ENCODE measurements at places on chromosomes 13 and 19. TPM values are rescaled to one million over a fixed set of nuclear protein-coding genes. Genes with fewer than 3 reads are reported as not detected.

DNA sequence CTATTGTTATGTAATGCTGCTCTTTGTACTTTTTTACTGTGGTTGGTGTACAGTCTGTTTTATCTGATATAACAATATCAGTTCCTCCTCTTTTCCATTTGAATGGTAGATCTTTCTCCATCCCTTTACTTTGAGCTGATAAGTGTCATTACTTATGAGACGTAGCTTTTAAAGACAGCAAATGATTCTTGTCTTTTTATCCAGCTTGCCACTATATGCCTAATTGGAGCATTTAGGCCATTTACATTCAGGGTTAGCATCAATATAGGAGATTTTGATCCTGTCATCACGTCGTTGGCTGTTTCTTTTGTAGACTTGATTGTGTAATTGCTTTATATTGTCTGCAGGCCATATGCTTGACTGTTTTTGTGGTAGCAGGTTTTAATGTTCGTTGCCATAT, 894.2 kb upstream of the ATXN8OS start:
- DNase-seq = no peak
- H3K27me3 ChIP-seq = no peaks in the 10 kb centered on the region
- H3K4me1 ChIP-seq = no peaks in the 10 kb centered on the region
- no peak overlapping the region for H3K27ac ChIP-seq

PCDH20 gene
- not detected for total RNA-seq

PCDH8 gene
- total RNA-seq = not detected

DMKN gene
- total RNA-seq = 1.3 TPM

FCGBP gene
- total RNA-seq = 4.9 TPM

CLEC17A gene
- 2.5 TPM for total RNA-seq
